ENCODE measurements at places on chromosomes 2 and 18.

DNA sequence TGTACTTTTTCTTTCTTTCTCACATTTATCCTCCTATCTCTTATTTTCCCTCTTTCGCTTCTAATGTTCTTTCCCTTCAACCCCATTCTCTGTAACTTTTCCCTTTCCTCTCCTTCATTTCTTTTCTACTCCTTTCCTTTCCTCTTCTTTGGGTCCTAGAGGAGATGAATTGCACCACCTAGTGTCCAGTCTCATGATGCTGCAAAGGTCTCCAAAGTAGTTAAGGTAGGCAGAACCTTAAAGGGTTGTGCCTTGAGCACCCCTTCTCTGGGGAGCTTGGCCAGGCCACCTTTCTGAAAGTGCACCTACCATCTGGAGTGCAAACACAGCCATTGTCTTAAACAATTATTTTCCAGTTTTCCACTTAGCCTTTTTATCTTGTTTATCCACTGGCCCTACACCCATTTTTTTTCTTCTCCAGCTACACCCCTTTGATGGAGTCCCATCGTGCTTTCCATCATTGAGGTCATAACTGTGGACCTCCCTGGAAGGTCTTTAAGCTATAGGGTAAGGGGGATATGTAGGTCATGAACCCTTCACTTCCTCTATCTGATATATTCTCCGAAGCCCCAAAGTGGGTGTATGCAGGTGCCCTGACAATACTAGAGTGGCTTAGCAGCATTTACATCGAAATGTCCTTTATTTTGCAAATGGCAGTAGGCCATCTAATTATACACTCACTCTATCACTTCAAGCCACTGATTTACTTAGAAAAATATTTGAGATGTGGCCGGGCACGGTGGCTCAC is 155.9 kb downstream of the ESCO1 start:
- no peak for DNase-seq

DNA sequence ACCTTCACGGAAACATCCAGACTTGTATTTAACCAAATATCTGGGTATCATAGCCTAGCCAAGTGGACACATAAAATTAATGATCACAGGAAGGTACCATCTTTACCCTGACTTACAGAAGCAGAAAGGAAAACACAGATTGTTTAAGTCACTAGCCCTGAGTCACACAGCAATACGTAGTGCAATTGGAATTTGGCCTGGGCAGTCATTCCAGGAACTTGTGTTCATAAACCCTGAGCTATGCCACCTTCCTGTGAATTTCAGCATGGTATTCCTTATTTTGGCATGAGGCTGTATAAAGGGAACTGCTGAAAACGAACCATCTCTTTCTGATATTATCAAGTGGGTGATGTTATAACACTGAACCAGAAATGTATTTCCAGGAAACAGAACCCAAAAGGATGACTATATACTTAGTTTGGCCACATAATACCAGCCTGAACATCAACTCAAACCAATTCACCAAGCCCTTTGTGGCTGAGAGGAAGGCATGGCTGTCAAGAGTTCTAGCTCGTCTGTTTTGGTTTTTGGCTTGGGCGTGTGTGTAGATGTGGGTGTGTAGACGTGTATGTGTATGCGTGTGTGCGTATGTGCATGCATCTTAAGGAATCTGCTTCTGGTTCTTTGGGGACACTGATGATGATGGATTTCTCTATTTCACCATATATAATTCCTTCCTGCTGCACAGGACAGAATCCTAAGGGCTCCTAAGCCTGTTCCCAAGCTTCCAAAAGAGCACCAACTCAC is 533.4 kb upstream of the ID2 start:
- no peak for DNase-seq

DNA sequence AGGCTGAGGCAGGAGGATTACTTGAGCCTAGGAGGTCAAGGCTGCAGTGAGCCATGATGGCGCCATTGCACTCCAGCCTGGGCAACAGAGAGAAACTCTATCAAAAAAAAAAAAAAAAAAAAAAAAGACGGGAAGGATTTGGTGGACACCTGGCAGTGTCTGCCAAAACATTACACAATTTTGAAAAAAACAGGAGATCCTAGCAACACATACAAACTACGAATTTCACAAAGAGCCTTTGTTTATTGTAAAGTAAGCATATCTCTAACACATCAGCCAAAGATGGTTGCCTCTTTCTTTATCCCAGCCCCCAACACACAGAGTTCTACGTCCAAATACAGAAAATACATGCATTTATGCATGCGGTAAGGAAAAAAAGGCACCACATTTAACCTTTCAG is 7.6 kb downstream of the GPR45 start:
- DNase-seq, result no peak

GRCh38 chr2:31654241-31654640 is 73.5 kb upstream of the SRD5A2 start:
- no peak for DNase-seq

DNA sequence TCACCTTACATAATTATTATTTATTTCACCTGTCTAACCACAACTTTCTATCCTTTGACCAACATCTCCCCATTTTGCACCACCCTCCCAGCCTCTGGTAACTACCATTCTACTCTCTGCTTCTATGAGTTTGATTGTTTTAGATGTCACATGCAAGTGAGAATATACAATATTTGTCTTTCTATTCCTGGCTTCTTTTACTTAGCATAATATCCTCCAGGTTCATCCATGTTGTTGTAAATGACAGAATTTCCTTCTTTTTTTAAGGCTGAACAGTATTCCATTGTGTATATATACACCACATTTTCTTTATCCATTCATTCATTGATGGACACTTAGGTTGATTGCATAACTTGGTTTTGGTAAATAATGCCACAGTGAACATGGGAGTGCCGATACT is 24.0 kb downstream of the PPM1B start:
- no peak for DNase-seq

GRCh38 chr2:27079233-27080139 is 1.1 kb downstream of the EMILIN1 start:
- no peak for DNase-seq

- no peak for DNase-seq
Measured at GRCh38 chr2:232420073-232420454, 13.4 kb downstream of the ALPG start.

GRCh38 chr2:14340703-14341102 is 291.8 kb upstream of the LRATD1 start:
- DNase-seq, result no peak

DNA sequence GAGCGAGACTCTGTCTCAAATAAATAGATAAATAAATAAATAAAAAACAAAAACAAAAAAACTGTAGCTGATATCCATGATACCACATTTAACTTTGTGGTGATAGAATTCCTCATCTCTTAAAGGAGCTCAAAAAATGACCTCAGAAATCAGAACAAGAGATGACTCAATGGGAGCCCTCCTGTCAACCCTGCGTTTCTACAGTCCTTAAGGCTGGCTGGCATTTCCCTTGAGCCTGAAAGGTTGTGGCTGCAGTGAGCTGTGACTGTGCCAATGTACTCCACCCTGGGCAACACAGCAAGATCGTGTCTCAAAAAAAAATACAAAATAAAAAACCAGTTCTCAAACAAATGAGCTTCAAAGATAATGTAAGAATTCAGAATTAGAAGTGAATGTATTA is 40.4 kb downstream of the CHST9 start:
- DNase-seq, result no peak

DNA sequence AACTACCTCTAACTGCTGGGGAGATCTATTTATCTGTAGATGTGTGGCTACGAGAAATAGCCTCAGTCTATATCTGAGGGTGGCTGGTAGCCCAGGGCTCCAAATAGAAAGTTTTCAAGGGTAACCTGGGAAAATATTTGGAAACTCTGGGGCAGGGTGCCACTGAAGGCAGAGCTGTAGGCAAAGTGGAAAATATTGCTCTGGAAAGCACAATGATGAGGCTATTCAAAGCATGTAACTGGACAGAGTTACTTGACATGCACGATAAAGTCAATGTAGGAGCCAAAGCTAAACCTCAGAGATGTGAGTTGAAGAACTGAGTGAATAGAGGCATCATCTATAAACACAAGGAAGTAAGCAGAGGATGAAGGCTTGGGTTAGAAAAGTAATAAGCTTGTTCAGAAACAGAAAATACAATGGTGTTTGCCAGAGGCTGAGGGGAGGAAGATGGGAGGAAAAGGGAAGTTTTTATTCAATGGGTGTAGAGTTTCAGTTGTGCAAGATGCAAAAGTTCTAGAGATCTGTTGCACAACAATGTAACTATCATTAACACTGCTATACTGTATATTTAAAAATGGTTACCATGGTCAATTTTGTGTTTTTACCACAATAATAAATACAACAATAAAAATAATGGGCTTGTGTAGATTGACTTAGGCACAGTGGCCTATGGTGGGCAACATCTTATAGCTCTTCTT is 171.6 kb downstream of the MBD2 start:
- no peak for DNase-seq

DNA sequence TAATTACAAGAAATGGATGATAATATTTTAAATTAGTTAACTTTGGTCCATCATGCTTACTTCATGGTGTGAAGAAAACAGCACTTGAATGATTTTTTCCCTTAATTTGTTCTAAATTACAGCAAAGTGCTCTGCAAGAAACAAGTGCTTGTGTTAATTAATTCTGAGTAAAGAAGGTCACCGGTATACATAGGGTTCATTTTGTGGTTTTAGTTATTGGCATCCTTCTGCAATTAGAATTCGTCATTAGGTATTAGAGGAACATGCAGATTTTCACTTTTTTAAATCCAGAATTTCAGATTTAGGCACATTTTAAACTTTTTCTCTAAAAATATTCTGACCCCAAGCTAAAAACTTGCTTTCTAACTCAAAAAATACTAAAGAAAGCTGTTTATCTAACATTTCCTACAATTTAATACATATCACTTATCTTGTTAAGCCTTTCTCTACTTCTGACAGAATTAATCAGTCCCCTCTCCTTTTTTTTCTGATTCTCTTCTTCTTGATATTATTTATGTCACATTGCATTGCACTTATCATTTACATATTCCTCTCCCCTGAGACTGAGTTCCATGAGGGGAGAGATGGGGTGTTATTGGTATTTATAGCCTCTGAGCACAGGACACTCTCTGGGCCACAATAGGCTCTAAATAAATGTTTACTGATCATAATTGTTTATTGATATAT is 129.2 kb downstream of the PLA2R1 start:
- DNase-seq, result no peak

DNA sequence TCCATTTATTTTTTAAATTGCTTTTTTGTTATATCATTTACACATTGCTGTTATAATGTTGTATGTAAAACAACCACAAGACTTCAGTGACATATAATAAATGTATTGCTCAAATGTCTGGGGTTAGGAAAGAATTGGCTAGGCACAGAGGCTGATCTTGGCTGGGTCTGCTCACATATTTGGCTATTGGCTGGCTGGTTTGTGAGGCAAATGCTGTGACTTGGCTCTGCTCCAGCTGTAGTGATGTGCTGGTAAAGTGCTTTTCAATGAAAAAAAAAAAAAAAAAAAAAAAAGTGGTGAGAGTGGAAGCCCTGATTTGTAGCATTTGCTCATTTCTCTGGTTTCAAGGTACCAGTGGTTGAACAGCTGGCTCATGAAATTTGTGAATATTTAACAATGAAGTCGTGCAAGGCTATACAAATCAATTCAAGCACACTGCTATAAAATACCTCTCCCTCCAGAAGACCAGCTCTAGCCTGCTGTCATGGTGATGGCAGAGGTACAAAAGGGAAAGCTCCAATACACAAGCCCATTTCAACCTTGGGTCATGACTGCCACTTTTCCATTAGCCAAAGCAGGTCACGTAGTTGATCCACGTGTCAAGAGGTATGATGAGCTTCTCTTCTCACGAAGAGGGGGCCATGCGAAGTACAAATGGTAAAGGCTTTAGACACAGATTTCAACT is 43.7 kb upstream of the RIT2 start:
- no peak for DNase-seq

GRCh38 chr2:120044336-120044735 is 31.5 kb downstream of the EPB41L5 start:
- no peak for DNase-seq

DNA sequence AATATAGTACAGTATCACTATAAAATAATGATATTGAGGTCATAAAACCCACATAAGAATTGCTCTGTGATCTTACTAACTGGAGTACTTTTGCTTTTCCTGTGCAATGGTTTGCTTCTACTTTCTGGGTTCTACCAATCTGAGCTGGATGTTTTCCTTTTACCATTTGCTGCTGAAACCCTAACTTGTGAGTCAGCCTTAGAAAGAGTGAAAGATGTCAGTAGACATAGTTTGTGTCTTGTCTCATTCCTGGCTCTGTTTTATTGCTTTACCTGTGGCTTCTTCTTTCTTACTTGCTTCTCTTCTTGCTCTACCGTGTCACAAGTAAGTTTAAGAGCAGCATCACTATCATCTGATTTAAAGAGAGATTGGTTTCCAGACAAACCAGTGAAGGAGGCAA is 61.0 kb downstream of the MBD2 start:
- no peak for DNase-seq

- no peak for DNase-seq
Measured at GRCh38 chr2:223835701-223836532, 1.5 kb downstream of the AP1S3 start.

DNA sequence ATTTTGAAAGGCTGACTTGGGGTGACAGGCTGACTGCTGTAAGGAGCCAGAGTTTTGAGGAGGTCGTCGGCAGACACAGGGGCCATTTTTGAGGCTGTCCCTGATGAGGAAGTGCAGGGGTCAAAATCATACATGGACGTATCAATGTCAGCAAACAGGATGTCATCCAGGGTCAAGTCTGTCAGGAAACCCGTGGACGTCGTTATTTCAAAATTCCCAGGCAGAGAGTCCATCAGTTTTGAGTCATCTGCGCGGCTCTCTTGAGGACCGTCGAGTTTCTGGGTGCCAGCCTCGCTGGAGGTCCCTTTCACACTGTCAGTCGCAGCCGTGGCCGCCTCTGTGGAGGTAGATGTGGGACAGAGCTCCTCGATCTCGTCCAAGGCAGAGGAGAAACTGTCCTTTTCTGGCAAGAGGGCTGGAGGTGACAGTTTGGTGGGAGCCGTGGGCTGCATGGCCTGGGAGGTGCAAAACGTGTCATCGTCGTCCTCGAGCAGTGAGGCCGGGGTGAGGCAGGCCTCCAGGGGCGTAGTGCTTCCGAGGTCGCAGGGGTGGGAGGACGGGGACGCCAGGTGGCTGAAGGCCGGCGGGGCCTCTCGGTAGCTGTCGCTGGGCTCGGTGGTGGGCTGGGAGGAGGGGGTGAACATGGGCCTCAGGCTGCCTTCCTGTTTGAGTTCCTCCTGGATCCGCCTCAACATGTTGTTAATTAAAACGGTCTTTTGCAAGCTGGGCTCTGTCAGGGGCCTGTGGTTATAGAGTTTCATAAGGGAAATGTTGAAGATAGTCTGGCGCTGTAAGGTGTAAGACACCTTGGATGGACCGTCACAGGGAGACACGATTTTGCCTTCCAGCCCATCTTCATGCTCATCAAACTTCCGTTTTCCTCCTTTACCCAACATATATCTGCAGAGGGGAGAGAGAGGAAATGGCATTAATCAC is 17.5 kb downstream of the SERTAD2 start:
- no peak for DNase-seq

- peak; percentile 32 for DNase-seq
Measured at GRCh38 chr2:239259603-239260298, 141.1 kb downstream of the HDAC4 start.

GRCh38 chr2:138502255-138503086 is 901 bp downstream of the SPOPL start:
- peak; percentile 9 for DNase-seq
